ENCODE measurements at places on chromosomes 7 and 10.

DNA sequence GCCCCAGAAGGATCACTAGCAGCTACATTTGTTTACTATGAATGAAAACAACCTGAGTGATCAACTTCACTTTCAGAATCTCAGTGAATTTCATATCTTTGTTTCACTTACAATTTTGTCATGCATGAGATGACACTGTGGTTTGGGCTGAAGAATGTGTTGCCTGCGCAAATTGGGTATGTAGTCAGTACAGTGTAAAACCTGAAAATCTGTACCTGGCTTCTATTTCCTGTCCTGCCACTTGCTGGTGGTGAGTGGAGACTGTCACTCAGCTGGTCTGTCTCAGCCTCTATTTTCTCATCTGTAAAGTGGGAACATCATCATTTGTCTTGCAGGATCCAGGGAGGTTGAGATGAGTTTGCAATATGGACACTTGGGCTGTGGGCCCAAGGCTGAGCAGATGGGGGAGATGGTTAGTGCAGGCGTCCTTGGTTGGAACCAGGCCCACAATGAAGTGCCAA, 118.0 kb downstream of the WDFY4 start:
- DNase-seq: no peak

GRCh38 chr10:34555653-34556052, 259.4 kb downstream of the PARD3 start:
- no peak for DNase-seq

DNA sequence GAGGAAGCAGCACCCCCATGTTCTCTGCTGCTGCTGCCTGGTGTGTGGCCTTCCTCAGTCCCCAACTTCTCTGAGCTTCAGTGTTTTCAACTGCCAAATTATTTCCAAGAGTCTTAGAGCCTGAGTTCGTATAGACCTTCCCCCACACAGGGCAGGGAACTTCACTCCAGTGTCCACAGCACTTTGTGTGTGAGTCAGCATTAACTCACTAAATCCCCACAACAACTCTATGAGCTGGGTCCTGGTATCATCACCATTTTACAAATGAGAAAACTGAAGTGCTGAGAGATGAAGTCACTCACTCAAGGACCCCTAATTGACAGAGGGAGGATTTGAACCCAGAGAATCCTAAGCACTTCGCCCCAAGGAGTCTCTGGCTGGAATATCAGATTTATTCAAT, 48.3 kb downstream of the ADCYAP1R1 start:
- no peak for DNase-seq

GRCh38 chr10:98745645-98746044, 298.9 kb upstream of the HPS1 start:
- DNase-seq: no peak

DNA sequence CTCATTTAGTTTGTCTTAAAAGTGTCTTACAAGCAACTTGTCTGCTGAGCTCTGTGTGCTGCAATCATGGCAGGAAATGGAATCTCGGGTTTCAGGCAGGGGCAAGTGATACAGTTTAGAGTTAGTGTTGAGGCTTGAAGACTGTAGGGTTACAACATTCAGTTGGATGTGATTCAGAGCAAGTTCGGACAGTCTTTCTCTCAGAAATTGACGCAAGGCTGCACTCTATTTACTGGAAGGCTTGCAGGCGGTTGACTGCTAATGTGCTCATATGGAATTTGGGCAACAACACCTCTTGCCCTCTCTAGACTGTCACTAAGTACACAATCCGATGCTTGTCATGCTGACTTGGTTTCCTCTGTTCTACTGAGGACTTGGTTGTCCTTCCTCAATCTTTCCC, 161.7 kb upstream of the BMPER start:
- no peak for DNase-seq

- DNase-seq: no peak
Observed at GRCh38 chr7:129955993-129956543, 3.3 kb upstream of the UBE2H start.

DNA sequence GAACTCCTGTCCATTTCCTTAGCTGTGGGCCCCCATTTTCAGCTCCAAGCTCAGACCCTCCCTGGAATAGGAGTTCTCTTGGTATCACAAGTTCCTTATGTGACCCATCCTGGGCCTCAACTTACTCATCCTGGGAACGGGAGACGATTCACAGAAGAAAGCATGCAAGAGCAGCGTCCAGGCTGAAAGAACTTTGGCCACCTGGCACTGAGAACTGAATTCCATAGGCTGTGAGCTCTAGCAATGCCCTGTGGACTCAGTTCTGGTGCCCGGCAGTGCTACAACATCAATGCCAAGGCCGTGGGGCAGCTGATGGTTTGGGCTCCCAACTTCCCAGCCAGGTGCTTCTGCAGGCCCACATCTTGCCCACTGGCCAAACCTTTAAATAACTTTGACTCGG, 3.9 kb upstream of the CUEDC2 start:
- no peak for DNase-seq

DNA sequence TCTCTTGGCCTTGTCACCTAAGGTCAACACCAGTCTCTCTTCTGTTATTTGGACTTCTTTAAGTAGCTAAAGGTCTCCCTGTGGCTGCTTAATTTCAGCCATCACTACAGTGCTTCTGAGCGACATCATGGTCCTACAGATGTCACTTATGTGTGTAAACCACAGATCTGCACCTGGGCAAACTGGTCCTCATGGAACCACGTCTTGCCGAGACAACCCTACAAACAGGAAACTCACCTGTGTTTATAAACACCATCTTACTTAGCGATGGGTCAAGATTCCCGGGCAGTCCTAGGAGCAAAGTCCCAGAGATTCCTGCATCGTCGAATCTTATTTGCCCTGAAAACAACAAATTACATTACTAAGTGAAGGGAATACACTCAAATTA, 27.8 kb downstream of the KLF6 start:
- no peak for DNase-seq

DNA sequence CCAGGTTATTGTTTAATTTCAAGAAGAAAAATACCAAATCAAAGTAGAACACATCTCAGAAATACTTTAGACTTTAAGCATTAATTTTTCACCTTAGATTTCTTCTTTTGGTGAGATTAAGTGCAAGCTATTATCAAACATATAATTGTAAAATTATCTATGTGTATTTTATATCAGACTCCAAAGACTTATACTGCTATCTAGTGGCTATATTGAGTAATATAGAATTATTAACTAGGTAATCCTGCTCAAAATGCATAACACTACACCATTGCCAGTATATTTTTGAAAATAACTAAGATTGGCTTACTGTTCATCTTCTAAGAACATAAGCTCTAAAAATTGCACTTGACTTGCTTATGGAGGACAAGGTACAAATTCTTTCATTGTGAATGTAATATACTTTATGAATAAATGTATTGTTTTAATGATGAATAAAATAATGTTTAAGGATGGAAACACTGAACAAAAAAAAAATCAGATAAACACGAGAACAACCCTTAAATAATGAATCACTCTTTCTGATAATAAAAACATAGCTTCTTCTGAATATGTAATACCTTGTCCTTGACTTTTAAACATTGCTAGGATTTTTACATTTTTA, 86.7 kb upstream of the GNAI1 start:
- no peak for DNase-seq

- no peak for DNase-seq
Observed at GRCh38 chr7:74684473-74684872, 27.0 kb downstream of the GTF2I start.
